Bronchus fibroblast of lung (primary cell): ENCODE measurements at places on chromosomes 1 and 21. TPM values are rescaled to one million over a fixed set of nuclear protein-coding genes. Genes with fewer than 3 reads are reported as not detected.

CCDC28B gene
- 16.0 and 16.8 TPM in 2 replicates for total RNA-seq

PGLYRP4 gene
- total RNA-seq = not detected in 2 replicates

IRF2BP2 gene
- 48.5 and 62.4 TPM in 2 replicates for total RNA-seq

RIIAD1 gene
- total RNA-seq = not detected in 2 replicates

SKI gene
- 14.6 and 16.3 TPM in 2 replicates for total RNA-seq

CLCA2 gene
- under 0.01 and 0.15 TPM in 2 replicates for total RNA-seq

CSMD2 gene
- total RNA-seq = under 0.01 TPM in 2 replicates

S100B gene
- 1.3 and 2.2 TPM in 2 replicates for total RNA-seq

COL8A2 gene
- 1.3 TPM in 2 replicates for total RNA-seq

CLDN17 gene
- total RNA-seq = not detected in 2 replicates

NDUFV3 gene
- total RNA-seq = 33.3 and 38.9 TPM in 2 replicates

DYNLT4 gene
- not detected in 2 replicates for total RNA-seq
